ENCODE measurements at places on chromosomes 5 and 9.

- DNase-seq: no peak
Measured at GRCh38 chr5:82704381-82704780, 372.8 kb downstream of the TMEM167A start.

GRCh38 chr5:76495870-76496269, 92.8 kb downstream of the IQGAP2 start:
- no peak for DNase-seq

DNA sequence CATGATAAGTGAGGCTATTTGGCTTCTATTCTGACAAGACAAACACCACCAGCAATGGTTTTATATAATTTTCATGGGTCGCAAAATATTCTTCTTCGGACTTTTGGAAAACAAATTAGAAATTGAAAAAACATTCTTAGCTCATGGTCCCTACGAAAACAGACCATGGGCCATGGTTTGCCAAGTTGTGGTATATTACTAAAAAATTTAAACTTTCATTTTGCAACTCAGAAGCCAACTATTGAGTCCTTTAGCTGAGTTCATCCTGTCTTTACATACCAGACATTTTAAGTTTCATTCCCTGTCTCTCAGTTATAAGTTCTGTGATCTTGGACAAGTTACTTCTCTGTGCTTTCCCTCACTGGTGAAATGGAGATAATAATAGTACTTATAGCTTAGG, 198.1 kb downstream of the CSNK1G3 start:
- DNase-seq: no peak

GRCh38 chr5:131979816-131980215, 31.6 kb downstream of the ACSL6 start:
- DNase-seq: no peak

GRCh38 chr9:10818206-10818605, 205.4 kb upstream of the PTPRD start:
- DNase-seq: no peak

GRCh38 chr5:79330071-79330470, 94.1 kb downstream of the JMY start:
- DNase-seq: no peak

DNA sequence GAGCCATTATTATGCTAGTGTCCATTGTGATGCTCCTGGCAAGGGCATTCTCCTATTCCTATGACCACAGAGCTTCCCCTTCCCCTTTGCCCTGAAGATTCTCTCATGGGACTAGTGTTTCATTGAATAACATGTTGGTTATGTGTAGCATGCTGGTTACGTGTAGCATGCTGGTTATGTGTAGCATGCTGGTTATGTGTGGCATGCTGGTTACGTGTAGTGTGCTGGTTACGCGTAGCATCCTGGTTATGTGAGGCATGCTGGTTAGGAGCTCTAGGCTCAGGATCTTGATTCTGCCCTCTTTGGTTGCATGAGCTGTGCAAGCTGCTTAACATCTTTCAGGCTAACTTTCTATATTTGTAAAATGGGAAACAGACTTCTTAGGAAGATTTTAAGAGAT, 46.5 kb upstream of the GPR151 start:
- DNase-seq: no peak

GRCh38 chr9:34086864-34087263, 38.2 kb upstream of the UBAP2 start:
- no peak for DNase-seq

- DNase-seq: no peak
Measured at GRCh38 chr9:87109231-87109631, 161.9 kb upstream of the GAS1 start.

GRCh38 chr5:95832664-95833063, 10.1 kb upstream of the GLRX start:
- DNase-seq: no peak

- no peak for DNase-seq
Measured at GRCh38 chr5:14348142-14348541, 205.0 kb downstream of the TRIO start.

DNA sequence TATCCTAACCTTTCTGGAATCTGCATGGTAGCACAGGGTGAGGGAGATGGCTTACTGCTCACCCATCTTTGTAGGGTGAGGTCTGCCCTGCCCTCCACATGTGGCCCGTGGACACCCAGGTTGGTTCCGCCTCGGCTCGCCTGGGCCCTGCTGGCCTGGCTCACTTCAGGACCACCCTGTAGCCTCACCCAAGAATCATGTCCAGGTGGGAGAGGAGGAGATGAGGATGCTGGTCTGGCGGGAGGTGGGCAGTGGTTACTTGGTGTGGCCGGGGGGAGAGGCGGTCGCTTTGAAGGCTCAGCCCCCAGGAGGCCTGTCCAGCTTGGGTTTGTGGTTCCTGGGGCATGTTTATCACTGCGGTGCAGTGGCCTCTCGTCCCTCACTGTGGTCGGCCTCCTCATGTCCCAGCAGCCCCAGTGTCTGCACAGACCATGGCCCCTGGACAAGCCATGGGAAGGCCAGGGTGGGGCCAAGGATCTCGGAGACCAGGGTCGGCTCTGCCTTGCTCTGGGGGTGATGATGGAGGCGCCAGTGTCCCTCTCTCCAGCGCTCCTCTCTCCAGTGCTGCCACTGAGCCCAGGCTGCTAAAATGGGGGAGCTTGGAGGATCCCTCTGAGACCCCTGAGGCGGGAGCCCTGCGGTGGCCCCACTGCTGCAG, 4.6 kb downstream of the OBP2B start:
- no peak for DNase-seq

GRCh38 chr9:130288393-130288792, 22.8 kb downstream of the HMCN2 start:
- no peak for DNase-seq

GRCh38 chr9:84070590-84070989, 90.0 kb downstream of the RMI1 start:
- DNase-seq: no peak

GRCh38 chr5:110916381-110917049, 155.0 kb upstream of the TSLP start:
- no peak for DNase-seq

- DNase-seq: no peak
Measured at GRCh38 chr9:88741335-88741734, 206.4 kb downstream of the NXNL2 start.

DNA sequence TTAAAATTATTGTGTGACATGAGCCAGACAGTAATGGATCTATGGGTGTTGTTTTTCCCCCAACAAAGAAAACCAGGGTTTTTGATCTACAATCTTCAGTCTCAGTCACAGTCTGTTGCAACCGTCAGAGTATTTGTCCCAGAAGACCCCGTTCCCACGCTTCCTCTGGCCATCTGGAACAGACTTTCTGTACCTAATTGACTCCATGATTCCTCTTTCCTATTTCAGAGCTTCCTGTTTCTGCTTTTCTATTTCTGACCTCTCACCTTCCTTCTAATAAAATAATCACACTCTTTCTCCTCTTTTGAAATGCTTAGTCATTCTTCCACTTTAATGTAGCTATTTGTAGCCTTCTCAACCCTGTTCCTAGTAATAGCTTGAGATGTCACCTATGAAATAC, 1044.8 kb downstream of the DTWD2 start:
- DNase-seq: no peak

GRCh38 chr5:127042593-127042992, 12.2 kb upstream of the MARCHF3 start:
- DNase-seq: no peak

DNA sequence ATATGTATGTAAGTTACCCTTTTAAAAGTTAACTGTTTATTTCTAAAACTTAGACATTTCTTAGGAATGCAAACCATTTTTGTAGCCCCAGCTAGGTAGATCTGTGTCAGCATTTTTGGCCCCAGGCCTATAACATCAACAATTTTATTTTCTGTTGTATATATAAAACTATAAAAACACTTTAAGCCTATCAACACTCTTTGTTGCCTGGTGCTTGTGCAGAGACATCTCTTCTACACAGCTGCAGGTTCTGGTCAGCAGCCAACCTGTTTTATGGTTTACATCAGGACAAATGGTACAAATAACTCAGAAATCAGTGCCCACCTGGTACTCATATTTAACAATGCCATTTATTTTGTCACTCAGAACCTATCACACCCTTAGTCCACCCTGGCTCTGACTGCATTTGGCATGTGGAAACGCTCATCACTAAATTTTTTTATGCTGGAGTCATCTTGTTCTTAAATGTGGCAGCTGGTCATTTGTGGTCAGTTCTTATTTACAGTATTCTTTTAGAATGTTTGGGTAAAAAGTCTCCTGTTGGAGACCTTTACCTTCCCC, 173.4 kb downstream of the DNAH5 start:
- DNase-seq: no peak

GRCh38 chr5:60403343-60404006, 296.5 kb downstream of the DEPDC1B start:
- DNase-seq: no peak

- DNase-seq: no peak
Measured at GRCh38 chr9:121268851-121269641, 1.1 kb downstream of the GSN start.

DNA sequence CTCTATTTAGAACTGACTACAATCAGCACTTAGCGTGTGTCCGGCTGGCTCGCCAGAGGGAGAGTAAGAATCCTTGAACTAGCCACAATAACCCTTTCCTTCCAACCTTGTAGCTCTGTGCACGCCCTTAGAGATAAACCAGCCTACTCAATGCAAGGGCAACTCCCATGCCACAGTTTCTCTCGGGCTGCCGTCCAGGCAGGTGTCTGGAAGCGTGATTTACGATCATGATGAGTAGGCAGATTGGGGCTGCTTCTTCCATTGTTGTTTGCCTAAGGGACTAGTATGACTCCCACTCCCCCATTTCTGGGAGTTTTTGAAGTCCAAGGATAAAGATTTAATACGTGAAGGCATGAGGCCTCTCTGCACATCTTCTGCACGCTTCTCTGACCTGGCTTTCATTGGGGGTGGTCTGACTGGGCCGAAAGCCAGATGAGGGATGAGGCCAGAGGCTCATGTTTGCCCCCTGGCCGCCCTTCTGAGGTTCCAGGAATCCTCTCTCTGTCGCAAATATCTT, 134.0 kb upstream of the MYO10 start:
- DNase-seq: no peak

GRCh38 chr5:112070022-112070421, 313.0 kb upstream of the NREP start:
- no peak for DNase-seq

DNA sequence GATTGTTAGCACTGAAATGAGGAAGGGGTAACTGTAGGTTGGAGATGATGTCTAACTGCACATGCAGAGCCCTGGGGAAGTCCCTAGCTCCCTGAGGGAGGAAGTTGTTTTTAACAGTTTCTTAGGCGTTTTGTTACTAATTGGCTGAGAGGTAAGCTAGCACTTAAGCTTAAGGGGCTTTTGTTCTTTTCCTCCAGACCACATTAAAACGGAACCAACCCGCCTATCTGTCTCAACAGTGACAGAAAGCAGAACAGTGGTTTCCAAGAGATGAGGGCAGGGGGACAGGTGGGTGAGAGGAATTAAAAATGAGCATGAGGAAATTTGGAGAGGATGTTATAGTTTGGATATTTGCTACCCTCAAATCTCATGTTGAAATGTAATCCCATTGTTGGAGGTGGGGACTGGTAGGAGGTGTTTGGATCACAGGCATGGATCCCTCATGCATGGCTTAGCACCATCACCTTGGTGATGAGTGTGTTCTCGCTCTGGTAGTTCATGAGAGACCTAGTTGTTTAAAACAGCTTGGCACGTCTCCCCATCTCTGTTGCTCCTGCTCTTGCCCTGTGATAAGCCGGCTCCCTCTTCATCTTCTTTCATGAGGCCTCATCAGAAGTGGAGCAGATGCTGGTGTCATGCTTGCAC, 38.9 kb downstream of the LYRM7 start:
- DNase-seq: no peak

DNA sequence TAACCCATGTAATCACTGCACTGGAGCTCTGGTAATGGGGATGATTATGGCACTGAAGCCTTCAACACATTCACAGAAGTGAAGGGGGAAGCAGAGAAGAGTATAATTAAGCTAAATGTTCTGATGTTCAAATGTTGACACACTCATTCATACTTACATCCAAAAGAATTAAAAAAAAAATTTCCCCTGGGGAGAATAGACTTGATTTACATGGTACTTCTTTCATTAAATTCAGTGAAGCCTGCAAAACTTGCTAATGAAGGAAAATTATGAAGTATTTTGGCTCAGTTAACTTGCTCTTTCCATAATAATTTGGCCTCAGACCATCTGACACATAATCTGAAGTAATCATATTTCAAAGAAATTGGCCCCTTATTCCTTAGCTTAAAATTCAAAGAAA, 428.8 kb downstream of the SH3GL2 start:
- peak; percentile 100 for DNase-seq

- DNase-seq: no peak
Measured at GRCh38 chr9:120267929-120268328, 312.0 kb downstream of the CDK5RAP2 start.

GRCh38 chr5:1032011-1032410, 23.4 kb downstream of the NKD2 start:
- no peak for DNase-seq

- DNase-seq: no peak
Measured at GRCh38 chr5:124052201-124052600, 540.2 kb downstream of the CSNK1G3 start.

DNA sequence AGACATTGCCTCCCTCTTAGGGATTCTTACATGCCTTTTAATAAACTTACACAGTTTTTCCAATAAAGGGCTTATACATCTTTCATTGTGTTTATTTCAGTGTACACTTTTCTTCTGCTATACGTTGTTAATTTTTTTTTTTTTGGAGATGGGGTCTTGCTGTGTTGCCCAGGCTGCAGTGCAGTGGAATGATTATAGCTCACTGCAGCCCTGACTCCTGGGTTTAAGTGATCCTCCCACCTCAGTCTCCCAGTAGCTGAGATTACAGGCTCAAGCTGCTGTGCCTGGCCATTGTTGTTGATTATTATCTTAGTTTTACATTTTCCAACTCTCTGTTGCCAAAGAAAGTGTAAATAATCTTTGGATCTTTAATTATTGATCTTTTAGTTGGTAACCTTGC, 89.8 kb downstream of the GTF3C4 start:
- no peak for DNase-seq

DNA sequence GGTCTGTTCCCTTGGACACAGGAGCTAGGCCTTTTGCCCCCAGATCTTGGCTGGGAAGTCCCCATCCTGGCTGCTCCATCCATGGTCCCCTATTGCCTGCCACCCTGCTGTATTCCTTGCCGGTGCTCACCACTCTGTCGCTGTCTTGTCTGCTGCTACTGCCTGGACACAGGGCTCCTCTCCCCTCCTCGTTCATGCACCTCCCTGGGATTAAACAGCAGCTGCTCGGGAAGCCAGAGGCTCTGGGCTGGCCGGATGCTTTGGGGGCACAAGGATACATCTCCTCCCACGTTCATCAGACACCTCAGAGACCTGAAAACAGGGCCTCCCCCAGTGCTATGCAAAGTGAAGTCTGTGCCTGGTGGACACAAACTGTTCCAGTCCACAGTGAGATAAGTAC, 110.4 kb downstream of the ZNF354C start:
- DNase-seq: no peak

DNA sequence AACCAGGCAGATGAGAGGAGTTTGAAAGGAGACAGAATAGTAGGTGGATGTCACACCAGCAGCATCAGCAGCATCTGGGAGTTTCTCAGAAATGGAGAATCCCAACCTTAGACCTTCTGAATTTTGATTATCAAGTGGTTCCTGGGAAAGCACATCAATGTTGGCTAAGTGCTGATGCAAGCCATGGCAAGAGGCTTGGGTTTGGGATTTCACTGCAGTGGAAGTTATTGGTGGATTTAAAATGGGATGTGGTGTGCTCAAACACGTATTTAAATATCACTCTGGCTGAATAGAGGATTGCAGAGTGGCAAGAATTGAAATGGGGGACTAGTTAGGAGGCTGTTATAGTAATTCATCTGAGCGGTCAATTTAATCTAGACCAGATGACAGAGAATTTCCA, 387.8 kb upstream of the WWC1 start:
- DNase-seq: no peak

Data from NCI-H2081 treated with DMSO at 0.1 percent for 48 hours (cell line).